CD4-positive, alpha-beta T cell treated with Interferon alpha-2 for 1 hour (primary cell): ENCODE measurements at places on chromosomes 12 and 14.

GRCh38 chr14:85528897-85529631 lies 880 bp upstream of the FLRT2 start:
- DNase-seq = no peak

DNA sequence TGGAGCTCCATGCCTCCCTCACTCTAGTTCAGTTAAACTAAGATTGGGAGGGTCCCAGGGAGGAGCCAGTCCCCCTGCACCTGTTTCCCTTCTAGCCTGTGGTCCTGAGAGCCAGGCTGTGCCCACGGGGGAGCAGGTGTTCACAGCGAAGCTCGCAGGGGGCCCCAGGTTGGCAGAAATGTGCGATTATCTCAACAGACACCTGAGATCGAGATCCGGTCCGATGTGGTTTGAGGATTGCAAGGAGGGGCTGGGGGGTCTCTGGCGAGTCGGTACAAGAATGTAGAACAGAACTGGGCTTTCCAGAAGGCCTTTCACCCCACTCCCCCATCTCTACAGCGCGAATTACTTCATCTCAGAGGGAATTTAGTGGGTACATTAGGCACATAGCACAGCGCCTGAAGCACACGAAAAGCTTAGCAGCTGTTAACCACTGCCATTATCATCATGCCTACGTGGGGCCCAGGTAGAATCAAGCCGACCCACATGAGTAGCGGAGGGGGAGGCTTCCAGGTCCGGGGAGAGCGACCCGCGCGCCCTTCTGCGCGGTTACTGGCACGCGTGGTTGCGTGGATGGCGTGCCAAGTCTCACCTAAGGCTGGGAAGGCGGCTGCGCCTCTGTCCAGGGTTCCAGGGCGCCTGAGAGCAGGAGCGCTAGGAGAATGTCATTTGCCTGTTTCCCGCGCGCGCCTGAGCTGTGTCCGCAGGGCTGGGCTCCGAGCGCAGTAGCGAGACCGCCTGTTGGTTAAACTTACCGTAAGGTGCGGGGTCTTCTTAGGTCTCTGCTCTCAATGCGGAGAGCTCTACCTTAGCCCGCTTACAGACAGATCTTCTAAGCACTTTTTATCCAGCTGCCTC lies 1539.5 kb upstream of the TMEM132C start:
- DNase-seq = no peak

- no peak for DNase-seq
Measured at GRCh38 chr14:85444635-85445034, 85.3 kb upstream of the FLRT2 start.

DNA sequence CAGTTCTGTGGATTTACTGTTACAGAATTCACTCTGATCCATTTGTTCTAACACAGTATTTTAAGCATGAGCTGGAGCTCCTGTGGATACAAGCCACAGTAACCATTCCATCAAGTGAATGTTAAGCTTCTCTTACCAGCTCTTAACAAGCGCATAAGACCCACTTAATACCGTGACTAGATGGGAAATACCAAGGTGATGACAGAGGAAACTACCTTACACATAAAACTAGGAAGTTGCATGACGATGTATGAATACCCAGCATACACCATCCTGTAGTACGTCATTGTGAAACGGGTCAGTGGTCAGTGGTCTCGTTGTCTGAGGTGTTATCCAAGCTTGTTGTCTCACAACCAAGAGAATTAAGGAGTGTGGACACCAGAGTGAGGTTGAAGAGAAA lies 2.0 kb upstream of the GALC start:
- DNase-seq = peak; percentile 67

- DNase-seq = no peak
Measured at GRCh38 chr12:107518868-107519267, 166.7 kb upstream of the PWP1 start.

DNA sequence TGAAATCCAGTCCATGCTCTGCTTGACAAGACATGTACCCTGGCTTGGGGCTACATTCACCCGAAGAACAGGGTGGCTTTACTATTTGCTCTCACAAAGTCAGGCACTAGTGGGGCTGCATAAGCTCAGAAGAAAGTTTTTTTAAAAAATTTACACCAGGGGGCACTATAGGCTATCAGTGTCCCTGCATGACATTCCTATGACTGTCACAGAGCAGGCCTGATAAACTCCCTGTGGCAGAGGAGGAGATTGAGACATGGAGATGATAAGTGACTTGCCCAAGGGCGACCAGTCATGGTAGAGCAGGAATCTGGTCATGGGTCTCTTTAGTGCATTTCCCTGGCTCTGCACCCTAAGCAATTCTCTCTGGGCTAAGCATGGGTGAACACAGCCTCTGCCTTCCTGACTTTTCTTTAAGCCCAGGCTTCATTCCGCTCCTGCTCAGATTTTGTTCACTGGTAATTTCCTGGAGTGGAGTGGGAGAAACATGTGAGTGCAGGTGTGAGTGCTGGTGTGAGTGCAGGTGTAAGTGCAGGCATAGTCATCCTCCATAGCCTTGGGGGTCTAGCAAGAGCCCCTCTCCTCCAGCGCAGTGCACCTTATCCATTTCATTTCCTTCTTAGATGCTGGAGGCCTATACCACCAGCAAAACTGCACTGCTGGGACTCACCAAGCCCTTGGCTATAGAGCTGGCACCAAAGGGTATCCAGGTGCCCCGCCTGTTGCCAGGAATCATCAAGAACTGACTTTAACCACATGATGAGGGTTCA lies 91.6 kb downstream of the DHRS2 start:
- peak; percentile 3 for DNase-seq

- peak; percentile 60 for DNase-seq
Measured at GRCh38 chr12:54404061-54405004, 14.7 kb downstream of the ITGA5 start.

DNA sequence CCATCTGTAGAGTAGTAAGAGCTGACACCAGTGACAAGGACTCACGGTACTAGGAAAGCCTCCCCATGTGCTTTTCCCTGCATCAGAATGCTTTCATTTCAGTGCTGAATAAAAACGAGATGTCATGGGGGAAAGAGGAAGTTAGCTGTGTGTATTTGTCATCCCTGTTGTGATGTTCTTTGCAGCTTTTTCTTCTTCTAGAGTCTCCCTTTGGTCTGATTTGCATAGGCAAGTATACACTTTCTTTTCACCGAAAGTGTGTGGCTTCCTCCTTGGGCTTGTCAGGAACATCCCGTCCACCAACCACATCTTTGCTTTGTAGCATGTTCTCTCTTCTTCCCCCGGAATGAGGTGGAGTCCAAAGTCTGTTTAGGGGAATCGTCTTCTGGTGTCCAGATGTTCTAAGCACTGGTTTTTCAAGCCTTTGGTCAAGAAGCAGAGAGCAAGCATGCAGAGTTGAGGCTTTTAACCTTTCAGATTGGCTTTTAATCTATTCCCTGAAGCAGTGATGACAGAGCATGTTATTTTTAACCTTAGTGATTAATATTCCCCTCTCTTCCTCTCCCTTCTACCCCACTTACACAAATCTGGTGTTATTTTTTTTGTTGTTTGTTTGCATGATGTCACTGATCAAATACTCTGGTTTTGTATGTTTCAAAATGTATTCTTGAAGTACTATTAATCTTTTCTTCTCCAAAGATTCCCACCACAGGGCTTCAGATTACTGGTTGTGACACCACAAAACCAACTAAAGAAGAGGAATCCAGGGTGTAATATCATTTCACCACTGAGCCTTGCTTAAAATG lies 163.4 kb downstream of the SAMD4A start:
- peak; percentile 53 for DNase-seq

DNA sequence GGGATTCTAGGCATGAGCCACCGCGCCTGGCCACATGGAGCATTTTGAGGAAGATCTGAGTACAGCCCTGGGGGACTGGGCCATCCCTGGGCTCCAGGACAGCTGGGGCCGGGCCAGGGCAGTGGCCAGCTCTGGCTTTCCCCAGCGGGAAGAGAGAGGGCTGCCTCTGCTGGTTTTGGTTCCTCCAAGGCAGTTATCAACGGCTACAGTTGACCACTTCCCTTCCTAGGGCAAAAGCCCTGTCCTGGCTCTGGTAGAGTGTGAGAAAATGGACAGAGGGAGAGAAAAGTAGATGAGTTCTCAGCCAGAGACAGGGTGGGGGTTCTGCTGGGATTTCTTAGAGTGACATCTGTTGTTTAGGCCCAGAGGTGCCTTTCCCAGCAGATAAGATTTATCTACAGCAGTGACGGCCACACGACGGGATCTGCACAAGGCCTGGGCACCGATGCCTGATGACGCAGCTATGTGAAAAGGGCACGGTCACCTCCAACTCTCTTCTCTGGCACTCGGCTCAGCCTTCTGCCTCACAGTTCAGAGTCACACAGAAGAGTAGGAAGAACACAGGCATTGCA lies 5.5 kb upstream of the HVCN1 start:
- no peak for DNase-seq

GRCh38 chr12:526089-526488 lies 66.3 kb downstream of the B4GALNT3 start:
- no peak for DNase-seq

DNA sequence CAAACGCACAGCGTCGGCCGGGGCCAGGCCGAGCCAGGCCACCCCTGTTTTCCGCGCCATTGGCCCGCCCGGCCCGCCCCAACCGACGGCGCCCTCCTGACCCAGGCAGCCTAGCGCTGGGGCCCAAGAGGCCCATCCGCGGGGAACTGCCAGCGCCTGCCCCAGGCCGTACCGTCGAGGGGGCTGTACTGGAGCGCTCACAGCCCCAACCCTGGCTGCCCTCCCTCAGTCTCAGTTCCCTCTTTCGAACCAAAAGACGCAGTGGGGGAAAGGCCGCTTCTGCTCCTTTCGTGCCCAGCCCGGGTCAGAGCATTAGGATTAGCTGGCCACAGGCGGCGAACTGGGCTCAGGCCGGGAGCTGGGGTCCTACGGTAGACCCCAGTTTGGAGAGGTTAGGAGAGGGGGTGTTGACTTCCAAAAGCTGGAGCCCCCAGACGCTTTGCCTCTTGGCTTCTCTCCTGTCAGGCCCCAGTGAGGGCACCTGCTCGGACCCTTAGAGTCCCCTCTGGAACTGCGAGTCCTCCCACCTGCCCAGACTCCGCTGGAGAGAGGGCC lies 1.9 kb downstream of the NKX2-1 start:
- no peak for DNase-seq

GRCh38 chr12:108641446-108642268 lies 8.0 kb upstream of the SELPLG start:
- DNase-seq = no peak

- no peak for DNase-seq
Measured at GRCh38 chr12:98280621-98281020, 234.8 kb upstream of the TMPO start.

DNA sequence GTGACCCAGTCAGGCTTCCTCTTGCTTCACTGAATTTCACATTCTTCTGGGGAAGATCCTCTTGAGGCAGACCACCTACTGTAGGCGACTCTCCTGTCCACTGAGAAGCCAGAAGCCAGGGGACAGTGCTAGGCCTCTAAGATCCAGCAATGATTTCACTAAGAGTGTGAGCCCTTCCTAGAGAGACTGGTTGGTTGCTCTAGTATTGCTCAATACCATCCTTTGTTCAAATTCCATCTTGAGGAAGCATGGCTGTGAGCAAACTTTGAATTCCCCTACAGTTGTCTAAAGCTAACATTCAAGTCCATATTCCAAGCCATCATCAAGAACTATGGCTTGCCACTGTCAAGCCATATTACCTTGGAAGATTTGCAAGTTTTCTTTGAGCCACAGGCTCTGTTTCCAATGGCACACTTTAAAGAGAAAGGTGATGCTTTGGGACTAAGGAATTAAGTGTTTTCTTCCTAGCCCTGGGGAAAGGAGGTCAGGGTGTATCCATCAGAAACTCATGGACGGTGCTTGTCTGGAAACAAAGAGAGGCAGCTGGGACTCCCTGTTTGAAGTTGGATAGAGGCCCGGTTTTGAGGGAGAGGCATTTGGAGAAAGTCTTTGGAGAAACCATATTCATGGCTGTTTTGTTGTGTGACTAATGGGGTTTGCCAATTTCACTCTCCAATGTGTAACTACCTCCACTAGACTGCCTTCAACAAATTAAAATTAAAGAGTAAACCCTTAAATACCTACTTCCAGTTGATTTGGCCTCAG lies 1217.9 kb downstream of the VRK1 start:
- no peak for DNase-seq

DNA sequence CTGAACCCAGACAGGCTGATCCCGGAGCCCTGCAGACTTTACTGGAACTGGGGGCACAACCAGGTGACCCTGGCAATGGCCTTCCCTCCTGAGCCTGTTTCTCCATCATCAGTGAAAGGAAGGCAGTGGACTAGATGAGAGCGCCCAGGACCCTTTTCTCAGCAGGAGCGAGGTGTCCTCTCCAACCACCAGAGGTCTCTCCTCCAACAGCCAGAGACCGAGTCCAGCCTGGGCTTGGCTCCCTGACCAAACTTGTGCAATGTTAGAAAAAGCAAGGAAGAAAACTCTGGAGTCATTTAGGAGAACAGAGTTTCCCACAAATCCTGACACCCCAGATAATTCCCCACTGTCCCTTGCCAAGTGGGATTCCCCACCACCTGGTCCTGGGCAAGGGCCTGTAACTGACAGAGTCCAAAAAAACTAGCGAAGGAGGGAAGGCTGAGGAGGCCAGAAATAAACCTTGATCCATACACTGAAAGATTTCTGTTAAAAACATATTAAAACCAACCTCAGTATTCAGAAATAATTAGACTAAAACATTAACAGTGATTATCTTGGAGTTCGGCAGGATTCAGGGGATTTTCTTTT lies 9.0 kb downstream of the RPS6KL1 start:
- DNase-seq = peak; percentile 26

- DNase-seq = peak; percentile 49
Measured at GRCh38 chr14:106875503-106875902, 1349.1 kb downstream of the TMEM121 start.

DNA sequence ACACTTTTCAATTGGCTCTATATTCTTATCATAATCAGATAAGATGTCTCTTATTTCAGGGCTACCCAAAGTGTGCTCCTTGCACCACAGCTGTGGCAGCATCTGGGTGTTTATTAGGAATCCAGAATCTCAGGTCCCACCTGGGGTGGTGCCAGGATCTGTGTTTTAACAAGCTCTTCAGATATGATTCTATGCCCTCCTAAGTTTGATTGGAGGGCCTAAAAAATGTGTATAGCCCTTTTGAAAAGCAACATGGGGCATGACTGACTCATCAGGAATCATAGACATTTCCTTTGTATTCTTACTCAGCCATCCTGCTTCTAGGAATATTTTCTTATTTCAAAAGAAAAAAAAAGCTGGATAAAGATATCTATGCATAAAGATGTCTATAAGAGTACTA lies 103.1 kb downstream of the HELB start:
- DNase-seq = no peak

- no peak for DNase-seq
Measured at GRCh38 chr12:953776-954175, 4.3 kb upstream of the RAD52 start.

DNA sequence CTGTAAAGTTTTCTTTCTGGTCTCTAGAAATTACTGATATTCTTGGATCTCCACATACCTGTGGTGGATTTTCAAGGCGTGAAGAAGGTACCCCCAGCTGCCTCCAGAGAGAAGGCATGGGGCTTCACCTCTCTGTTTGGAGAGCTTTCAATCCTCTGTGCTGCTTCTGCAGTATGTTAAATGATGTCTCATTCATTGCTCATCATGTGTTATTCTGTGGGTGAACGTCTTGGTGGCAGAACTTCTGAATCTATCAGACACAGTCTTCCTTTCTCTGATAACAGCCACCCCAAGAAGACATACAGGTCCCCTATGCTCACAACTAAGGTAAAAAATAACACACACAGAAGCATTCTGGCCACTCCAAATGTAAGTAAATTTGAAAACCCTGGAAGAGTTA lies 221.3 kb upstream of the TMEM260 start:
- no peak for DNase-seq
